ENCODE measurements at places on chromosomes 3 and 15.

DNA sequence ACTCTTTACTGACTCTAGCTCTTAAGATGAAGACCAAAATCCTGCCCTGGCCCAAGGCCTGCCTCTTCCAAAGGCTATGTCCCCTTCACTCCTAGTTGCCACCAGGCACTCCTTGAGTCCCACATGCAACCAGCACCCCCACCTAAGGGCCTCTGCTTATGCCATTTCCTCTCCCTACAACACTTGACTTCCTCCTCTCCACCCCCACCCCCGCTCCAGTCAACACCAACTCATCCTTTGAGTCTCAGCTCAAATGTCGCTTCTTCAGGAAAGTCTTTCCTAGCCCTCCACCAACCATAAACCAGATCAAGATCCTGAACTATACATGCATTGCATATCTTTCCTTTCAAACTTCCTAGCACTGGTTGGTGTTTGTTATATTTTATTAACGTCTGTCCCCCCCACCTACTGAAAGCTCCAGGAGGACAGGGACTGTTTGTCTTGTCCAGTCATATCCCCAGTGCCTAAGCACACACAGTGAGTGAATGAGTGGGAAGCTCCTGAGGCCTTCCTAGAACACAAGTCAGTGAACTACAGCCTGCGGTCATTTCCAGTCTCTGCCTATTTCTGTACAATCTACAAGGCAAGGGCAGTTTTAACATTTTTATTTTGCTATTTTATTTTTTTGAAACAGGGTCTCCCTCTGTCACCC is 7.3 kb downstream of the TBC1D2B start:
- H3K4me1 ChIP-seq, result peaks cover 78% of the 10 kb centered on the region
- no peaks in the 10 kb centered on the region for H3K27me3 ChIP-seq
- H3K36me3 ChIP-seq, result peaks cover 9% of the 10 kb centered on the region
- no peak overlapping the region for H3K4me3 ChIP-seq

DNA sequence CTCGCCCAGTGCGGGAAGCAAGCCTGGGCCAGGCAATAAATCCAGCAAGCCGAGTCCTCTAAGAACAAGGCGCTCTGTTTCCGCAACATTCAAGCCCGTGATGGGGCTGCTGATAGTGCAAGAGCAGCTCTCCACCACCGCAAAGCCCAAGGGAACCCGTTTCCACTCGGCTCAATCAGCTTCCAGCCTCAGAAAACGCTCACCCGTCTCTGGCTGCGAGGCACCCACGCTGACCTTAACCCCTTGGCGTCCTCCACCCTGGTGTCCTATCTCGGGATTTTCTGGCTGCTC is 17.8 kb downstream of the SPATA12 start:
- peak overlapping the region; percentile 46 for H3K4me3 ChIP-seq
- no peak overlapping the region for H3K27ac ChIP-seq
- DNase-seq, result no peak
- no peaks in the 10 kb centered on the region for H3K36me3 ChIP-seq
- H3K4me1 ChIP-seq, result peaks cover 10% of the 10 kb centered on the region
- H3K27me3 ChIP-seq, result peaks cover 16% of the 10 kb centered on the region

GRCh38 chr3:172089250-172089649 is 49.9 kb downstream of the FNDC3B start:
- no peak overlapping the region for H3K27ac ChIP-seq
- no peak for DNase-seq
- H3K27me3 ChIP-seq, result no peaks in the 10 kb centered on the region
- no peak overlapping the region for H3K4me3 ChIP-seq
- H3K36me3 ChIP-seq, result no peaks in the 10 kb centered on the region
- H3K4me1 ChIP-seq, result no peaks in the 10 kb centered on the region

- no peaks in the 10 kb centered on the region for H3K27me3 ChIP-seq
- peak overlapping the region; percentile 92 for H3K4me3 ChIP-seq
- H3K36me3 ChIP-seq, result peaks cover 1% of the 10 kb centered on the region
- H3K4me1 ChIP-seq, result peaks cover 6% of the 10 kb centered on the region
- DNase-seq, result no peak
- peak overlapping the region; percentile 93 for H3K27ac ChIP-seq
Measured at GRCh38 chr15:49620199-49620598, 419 bp downstream of the FAM227B start.

- no peaks in the 10 kb centered on the region for H3K4me1 ChIP-seq
- no peaks in the 10 kb centered on the region for H3K27me3 ChIP-seq
- no peaks in the 10 kb centered on the region for H3K36me3 ChIP-seq
- no peak overlapping the region for H3K27ac ChIP-seq
- DNase-seq, result no peak
Measured at GRCh38 chr3:105399611-105400010, 32.9 kb downstream of the ALCAM start.

DNA sequence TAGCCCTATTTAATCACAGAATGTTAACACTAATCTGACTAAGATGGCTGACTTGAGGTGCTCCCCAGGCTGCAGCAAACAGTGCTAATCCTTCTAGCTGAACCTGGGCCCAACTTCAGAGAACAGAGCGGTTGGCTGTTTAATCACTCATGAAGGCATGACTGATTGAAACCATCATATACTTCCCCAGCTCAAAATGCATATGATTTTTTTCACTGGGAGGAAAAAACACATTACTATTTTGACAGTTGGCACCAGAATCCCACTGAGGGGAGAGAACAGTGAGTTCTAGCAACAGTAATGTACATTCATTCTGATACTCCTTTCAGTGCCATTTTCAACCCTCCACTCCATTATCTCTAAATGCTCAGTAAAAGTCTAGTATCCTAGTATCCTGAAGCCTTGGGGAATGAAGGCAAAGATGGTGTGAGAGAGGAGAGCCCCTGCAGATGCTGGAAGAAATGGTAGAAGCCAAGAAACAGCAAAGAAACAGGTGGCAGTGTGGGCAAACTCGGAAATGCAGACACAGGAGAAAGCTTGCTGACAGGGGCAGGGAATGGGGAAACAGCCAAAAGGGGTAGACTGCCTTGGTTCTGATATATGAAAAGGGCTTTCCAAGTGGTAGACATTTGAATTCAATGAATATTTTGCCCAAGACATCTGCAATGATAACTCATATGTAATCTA is 34.4 kb upstream of the CASR start:
- H3K4me1 ChIP-seq, result no peaks in the 10 kb centered on the region
- no peaks in the 10 kb centered on the region for H3K36me3 ChIP-seq
- no peak overlapping the region for H3K27ac ChIP-seq
- DNase-seq, result no peak
- H3K4me3 ChIP-seq, result no peak overlapping the region
- H3K27me3 ChIP-seq, result no peaks in the 10 kb centered on the region

DNA sequence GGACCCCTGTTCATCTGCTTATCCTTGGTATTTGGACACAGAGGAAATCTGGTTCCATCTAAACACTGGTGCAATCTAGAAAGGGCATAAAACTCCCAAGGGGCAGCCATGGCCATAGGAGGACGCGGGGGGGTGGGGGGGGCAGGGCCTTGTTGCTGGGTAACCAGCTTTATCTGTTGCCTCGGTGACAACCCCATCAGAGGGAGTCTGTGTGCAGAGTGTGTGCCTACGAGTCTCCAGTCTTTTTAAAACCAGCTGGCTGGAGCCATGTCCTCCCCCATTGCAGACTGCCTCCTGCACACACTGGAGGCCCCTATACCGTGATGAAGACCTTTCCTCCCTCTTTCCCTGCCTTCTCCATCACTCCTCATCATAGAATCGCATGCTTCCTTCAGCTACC is 26.4 kb upstream of the CORO2B start:
- no peak for DNase-seq
- H3K27me3 ChIP-seq, result peaks cover 35% of the 10 kb centered on the region
- no peak overlapping the region for H3K27ac ChIP-seq

DNA sequence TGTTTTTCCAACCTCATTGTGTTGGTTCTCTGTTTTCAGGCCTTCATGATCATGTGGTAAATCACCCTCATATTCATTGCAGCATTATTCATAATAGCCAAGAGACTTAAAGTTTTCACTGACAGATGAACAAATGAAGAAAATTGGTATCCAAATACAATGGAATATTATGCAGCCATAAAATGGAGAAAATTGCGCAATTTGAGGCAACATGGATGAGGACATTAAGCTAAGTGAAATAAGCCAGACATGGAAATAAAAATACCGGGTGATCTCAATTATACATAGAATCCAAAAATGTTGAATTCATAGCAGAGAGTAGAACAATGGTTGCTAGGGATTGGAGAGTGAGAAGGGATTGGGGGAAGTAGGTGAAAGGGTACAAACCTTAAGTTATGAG is 491.9 kb upstream of the KCNMB2 start:
- H3K4me3 ChIP-seq, result no peak overlapping the region
- H3K27ac ChIP-seq, result no peak overlapping the region
- H3K4me1 ChIP-seq, result no peaks in the 10 kb centered on the region
- no peak for DNase-seq
- H3K27me3 ChIP-seq, result no peaks in the 10 kb centered on the region

- no peak for DNase-seq
- no peaks in the 10 kb centered on the region for H3K4me1 ChIP-seq
- no peak overlapping the region for H3K4me3 ChIP-seq
- no peaks in the 10 kb centered on the region for H3K36me3 ChIP-seq
- no peak overlapping the region for H3K27ac ChIP-seq
Measured at GRCh38 chr3:99627062-99627826, 11.2 kb upstream of the COL8A1 start.

- H3K27ac ChIP-seq, result no peak overlapping the region
- H3K4me1 ChIP-seq, result peaks cover 8% of the 10 kb centered on the region
- DNase-seq, result no peak
- H3K36me3 ChIP-seq, result no peaks in the 10 kb centered on the region
- H3K27me3 ChIP-seq, result no peaks in the 10 kb centered on the region
- H3K4me3 ChIP-seq, result no peak overlapping the region
Measured at GRCh38 chr3:66469220-66469640, 31.6 kb downstream of the LRIG1 start.

DNA sequence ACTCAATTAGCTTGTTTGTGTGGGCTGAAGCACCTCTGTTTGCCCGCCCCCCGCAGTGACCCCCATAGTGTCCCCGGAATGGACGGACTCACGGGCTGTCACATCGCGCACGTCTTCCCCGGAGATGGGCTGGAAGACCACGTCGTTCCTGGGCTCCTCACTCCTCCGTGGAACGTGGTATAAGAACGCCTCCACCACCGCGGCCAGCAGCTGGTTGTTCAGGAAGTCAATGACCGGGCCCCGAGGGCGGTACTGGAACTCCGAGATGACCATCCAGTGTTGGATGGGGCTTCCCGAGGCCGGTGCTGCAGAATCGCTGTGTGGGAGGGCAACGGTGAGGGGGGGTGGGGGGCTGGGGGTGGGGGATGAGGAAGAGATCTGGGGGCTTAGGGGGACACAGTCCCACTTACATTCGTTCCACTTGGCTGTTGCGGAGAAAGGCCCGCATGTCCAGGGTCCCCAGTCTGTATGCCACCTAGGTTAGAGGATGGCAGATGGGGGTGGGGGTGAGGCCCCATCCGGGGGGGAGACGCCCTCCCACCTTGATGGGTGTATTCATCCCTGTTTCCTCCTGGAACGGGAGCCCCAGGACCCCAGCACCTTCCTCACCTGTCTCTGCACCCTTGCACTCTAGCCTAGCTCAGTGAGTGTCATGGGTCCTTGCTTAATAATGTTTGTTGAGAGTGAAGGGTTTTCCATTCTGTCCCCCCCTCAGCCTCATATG is 30.2 kb downstream of the MUC20 start:
- no peaks in the 10 kb centered on the region for H3K27me3 ChIP-seq
- no peak overlapping the region for H3K27ac ChIP-seq
- H3K4me3 ChIP-seq, result no peak overlapping the region
- H3K36me3 ChIP-seq, result no peaks in the 10 kb centered on the region

DNA sequence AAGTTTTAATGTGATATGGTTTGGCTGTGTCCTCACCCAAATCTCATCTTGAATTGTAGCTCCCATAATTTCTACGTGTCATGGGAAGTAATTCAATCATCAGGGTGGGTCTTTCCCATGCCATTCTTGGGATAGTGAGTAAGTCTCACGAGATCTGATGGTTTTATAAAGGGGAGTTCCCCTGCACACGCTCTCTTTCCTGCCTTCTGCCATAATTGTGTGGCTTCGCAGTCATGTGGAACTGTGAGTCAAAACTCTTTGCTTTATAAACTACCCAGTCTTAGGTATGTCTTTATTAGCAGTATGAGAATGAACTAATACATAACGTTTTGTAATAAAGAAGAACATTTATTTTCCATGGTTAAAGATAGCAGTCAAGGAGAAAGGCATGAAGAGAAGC is 39.2 kb upstream of the GOLIM4 start:
- DNase-seq, result no peak
- H3K27me3 ChIP-seq, result no peaks in the 10 kb centered on the region
- H3K27ac ChIP-seq, result no peak overlapping the region

GRCh38 chr3:113607219-113607596 is 74.9 kb downstream of the SIDT1 start:
- H3K27ac ChIP-seq, result peak overlapping the region; percentile 78
- no peaks in the 10 kb centered on the region for H3K27me3 ChIP-seq
- DNase-seq, result no peak
- peaks cover 34% of the 10 kb centered on the region for H3K4me1 ChIP-seq

GRCh38 chr3:23760871-23761373 is 44.8 kb upstream of the UBE2E1 start:
- no peak for DNase-seq
- H3K27me3 ChIP-seq, result no peaks in the 10 kb centered on the region
- H3K36me3 ChIP-seq, result no peaks in the 10 kb centered on the region
- no peak overlapping the region for H3K4me3 ChIP-seq
- H3K4me1 ChIP-seq, result peaks cover 17% of the 10 kb centered on the region
- peak overlapping the region; percentile 63 for H3K27ac ChIP-seq

- no peaks in the 10 kb centered on the region for H3K27me3 ChIP-seq
- H3K4me1 ChIP-seq, result no peaks in the 10 kb centered on the region
- no peak overlapping the region for H3K27ac ChIP-seq
- no peak overlapping the region for H3K4me3 ChIP-seq
- H3K36me3 ChIP-seq, result no peaks in the 10 kb centered on the region
- DNase-seq, result no peak
Measured at GRCh38 chr3:99700631-99701268, 62.4 kb downstream of the COL8A1 start.

DNA sequence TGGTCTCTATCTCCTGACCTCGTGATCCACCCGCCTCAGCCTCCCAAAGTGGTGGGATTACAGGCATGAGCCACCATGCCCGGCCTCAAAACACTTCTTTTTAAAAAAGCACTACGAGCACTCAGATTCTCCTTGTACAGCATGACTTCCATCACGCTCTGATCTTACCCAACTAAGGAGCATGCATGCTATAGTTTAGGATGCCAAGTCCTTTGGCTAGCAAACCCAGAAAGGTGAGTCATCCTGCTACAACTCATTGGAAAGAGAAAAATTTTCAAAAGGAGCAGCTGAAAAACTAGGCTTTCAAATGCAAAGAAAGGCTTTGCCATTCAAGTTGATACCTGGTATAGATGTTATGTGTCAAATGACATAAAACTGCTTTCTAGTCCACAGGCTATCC is 70.3 kb upstream of the PRICKLE2 start:
- no peaks in the 10 kb centered on the region for H3K36me3 ChIP-seq
- no peaks in the 10 kb centered on the region for H3K4me1 ChIP-seq
- H3K27me3 ChIP-seq, result no peaks in the 10 kb centered on the region
- no peak for DNase-seq

DNA sequence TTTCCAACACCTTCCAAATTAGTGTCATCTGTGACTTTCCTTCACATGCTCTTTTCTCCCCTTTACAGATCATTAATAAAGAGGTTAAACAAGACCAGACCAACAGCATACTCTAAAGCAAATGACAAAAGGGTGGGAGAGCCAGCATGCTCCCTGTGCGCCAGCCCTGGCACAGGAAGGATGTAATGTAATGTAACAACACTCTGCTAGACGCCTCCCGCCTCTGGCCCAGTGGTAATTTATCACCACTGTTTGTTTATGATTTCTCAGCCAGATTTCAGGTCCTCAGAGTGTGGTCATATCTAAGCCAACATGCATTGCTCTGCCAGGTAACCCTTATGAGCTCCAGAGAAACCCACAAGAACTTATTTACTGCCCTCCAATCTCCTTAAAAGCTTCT is 189.5 kb upstream of the WNT5A start:
- no peaks in the 10 kb centered on the region for H3K36me3 ChIP-seq
- no peak for DNase-seq
- no peak overlapping the region for H3K27ac ChIP-seq
- H3K4me1 ChIP-seq, result no peaks in the 10 kb centered on the region
- H3K4me3 ChIP-seq, result no peak overlapping the region

Measured in thymus (tissue), 14 donors.